ENCODE measurements at places on chromosomes 1 and 21.

GRCh38 chr1:59409986-59410385 lies 113.1 kb downstream of the FGGY start:
- no peak for DNase-seq

DNA sequence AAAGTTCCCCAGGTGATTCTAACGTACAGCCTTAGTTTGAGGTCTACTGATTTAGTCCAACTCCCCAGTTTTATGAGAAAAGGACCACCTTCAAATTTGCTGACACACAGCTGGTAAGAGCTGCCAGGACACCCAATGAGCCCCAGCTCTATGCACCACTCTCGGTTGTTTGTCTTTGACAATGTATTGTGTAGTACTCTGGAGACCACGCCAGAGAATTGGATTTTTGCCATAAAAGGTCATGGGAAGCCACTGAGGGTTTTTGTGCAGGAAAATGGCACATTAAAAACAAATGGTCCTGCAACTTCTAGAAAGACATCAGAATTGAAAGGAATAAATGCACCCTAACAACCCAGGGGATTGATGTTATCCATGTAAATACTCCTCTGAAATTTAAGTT lies 7.1 kb upstream of the IER5 start:
- no peak for DNase-seq

DNA sequence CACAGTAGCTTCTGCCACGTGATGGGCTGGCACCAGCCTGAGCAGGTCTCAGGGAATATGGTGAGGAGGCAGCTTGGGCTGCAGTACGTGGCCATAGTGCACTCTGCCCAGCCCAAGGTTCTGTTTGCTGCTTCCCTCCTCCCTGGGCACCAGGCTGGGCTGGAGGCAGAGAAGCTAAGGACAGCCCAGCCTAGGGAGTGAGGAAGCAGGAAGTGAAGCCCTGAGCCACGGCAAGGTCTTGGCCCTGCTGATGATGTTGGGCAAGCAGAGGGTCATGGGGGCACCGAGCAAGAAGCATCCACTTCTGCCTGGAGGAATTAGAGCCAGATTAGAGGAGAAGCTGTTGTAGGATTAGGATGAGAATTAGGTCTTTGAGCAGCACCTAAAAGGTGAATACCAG lies 326.7 kb upstream of the VAMP3 start:
- DNase-seq, result no peak

- DNase-seq, result no peak
Observed at GRCh38 chr21:19908390-19908789, 1089.8 kb upstream of the NCAM2 start.

- no peak for DNase-seq
Observed at GRCh38 chr1:42263019-42263418, 72.0 kb downstream of the FOXJ3 start.
